ENCODE measurements at places on chromosomes 12 and 14. TPM values are rescaled to one million over a fixed set of nuclear protein-coding genes. Genes with fewer than 3 reads are reported as not detected.

The BDKRB2 gene
- 0.31 TPM for total RNA-seq

The KRT78 gene
- total RNA-seq: not detected

The DBX2 gene
- 1.6 TPM for total RNA-seq

The PRH2 gene
- 2.8 TPM for total RNA-seq

The RNASE7 gene
- total RNA-seq: not detected

The CCDC88C gene
- total RNA-seq: 45.7 TPM

The COX8C gene
- total RNA-seq: not detected

The BCL2L14 gene
- not detected for total RNA-seq

The KLRC1 gene
- total RNA-seq: not detected

The PSMD9 gene
- total RNA-seq: 20.7 TPM

The BEST3 gene
- total RNA-seq: 6.6 TPM

The IFI27L2 gene
- 11.9 TPM for total RNA-seq
